Fibroblast of villous mesenchyme (primary cell): ENCODE measurements at places on chromosomes 2 and 18. TPM values are rescaled to one million over a fixed set of nuclear protein-coding genes. Genes with fewer than 3 reads are reported as not detected.

DNA sequence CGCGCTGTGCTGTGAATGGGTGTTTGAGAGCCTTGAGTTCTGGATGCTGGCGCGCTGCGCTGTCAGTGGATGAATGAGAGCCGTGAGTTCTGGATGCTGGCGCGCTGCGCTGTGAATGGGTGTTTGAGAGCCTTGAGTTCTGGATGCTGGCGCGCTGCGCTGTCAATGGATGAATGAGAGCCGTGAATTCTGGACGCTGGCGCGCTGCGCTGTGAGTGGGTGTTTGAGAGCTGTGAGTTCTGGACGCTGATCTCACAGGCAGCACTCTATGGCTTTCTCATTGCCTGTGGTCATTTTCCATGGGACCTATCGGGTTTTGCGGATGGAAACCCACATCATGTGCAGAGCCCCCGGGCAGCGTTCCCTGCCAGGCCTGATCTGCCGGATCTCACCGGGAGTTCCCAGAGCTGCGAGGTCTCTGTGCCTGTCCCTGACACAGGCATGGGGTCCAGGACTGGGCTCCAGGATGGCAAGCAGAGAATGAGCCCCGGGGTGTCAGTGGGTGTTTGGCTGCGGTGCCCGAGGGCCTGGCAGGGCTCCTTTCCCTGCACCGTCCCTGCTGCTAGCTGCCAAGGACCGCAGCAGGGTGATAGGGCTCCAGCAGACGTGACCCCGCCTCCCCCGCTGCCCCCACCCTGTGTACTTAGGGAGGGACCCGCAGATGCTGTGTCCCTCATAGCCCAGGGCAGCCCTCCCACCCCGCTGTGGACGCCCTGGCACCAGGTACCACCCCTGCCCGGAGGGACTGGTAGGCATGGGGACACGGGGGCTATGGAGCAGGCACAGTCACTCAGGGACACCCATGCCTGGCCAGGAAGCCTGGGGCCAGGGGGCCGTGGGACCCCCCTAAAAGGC is 9.7 kb downstream of the PDCD1 start:
- no peak for DNase-seq

GALM gene
- 17.4 and 19.9 TPM in 2 replicates for total RNA-seq

DNA sequence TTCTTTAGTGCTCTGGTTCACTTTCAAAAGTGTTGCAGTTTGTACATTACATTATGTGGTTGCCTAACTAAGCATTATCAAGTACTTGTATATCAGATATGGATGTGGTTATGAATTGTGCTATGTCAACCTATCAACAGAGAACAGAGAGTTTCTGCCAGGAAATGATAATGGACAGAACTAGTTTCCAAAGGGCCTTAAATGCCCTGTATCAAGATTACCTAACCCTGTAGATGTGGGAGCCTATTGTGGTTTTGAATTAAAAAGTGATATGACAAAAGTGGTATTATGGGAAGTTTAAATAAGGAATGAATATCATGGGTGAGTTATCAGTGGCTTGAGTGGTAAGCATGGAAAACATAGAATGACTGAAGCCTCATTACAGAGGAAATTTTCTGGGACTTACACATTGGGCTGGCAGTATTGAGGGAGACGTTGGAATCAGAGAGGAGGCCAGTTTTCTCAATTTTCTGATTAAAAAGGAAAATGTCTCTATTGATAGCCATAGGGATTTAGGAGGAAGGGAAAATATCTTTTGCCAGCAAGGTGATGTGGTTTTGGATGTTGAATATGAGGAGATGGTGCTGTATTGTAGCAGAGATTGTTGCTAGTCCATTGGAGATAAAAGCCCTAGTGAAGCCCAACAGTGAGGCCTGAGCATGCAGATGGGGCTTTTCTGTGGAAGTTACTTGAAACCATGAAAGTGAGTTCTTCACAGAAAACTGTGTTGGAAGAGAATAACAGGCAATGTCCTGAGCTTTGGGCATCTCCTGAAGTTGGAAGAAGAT is 140.7 kb downstream of the TTC27 start:
- peak; percentile 61 for DNase-seq

DNA sequence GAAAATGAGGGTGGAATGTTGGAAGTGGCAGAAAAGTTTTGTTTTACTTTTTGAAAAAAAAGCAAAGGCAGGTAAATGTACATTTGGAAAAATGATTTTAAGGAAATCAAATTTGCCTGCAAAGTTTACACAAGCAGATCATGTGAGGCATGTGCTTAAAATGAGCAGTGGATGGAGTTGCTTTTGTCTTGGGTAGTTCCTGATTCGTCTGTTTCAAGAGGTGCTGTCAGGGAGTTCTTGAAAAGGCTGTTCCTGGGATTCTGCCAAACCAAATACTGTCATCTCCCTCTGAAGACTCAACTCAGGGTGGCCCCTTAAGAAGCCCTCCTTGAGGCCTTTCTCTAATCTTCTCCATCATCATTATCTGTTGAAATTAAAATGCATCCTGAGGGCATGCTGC is 59.0 kb downstream of the TACR1 start:
- no peak for DNase-seq

SCYGR1 gene
- not detected in 2 replicates for total RNA-seq

RGPD3 gene
- total RNA-seq: 0.32 and 0.43 TPM in 2 replicates

DNA sequence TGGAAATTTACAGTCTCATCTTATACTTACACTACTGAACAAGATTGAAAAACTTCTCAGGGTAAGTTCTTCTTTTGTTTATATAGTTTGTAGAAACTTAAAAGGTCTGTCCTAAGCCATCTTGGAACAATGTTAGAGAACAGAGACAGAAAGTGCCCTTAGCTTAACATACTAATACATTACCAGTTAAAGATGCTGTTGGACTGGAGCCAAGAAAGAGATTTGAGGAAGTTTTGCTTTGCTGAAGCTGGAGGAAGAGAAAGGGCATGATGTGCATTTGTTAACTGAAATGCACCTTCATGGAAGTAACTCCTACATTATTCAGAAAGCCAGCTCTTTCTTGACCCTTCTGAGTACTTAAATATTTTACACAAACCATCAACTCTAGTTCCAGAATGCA is 66.5 kb upstream of the TNFRSF11A start:
- DNase-seq: no peak

- peak; percentile 34 for DNase-seq
Observed at GRCh38 chr2:163878718-163879117, 142.9 kb upstream of the FIGN start.

DNA sequence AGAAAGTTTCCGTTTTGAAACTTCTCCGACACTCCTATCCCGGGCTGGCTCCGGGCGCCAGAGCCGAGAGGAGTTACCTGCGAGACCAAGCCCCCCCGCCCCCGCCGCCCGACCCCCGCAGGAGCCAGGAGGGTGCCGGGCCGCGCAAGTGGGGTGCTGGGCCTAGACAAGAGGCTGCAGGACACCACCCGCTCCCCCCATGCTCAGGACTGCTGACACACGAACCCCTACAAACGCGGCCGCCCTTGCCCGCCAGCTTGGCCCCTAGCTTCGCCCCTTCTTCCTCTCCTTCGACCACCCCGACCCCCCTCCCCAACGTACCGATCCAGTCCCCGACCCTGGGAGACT is 497 bp downstream of the PLA2R1 start:
- DNase-seq: no peak

- DNase-seq: no peak
Observed at GRCh38 chr2:31382452-31383120, 32.0 kb downstream of the XDH start.

DNA sequence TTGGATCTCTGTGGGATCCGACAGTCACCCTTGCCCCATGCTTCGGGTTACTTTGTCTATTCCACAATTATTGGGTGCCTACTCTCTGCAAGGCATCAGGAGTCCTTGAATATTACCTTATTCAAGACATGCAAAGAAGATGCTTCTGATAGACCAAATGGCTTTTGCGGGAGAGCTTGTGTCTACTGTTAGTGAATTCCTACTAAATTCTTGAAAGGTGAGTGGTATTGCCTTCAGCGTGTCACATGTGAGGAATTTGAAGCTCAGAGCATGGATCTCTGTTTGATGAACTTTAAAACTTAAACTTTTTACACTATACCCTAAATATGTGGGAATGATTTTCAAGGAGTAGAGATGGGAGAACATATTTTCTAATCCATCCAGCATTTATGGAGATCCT is 184.4 kb downstream of the LTBP1 start:
- DNase-seq: no peak

- DNase-seq: no peak
Observed at GRCh38 chr18:8288472-8289195, 320.6 kb upstream of the RAB12 start.

GRCh38 chr2:19532547-19533196 is 174.2 kb upstream of the OSR1 start:
- no peak for DNase-seq

GRB14 gene
- not detected in 2 replicates for total RNA-seq

DNA sequence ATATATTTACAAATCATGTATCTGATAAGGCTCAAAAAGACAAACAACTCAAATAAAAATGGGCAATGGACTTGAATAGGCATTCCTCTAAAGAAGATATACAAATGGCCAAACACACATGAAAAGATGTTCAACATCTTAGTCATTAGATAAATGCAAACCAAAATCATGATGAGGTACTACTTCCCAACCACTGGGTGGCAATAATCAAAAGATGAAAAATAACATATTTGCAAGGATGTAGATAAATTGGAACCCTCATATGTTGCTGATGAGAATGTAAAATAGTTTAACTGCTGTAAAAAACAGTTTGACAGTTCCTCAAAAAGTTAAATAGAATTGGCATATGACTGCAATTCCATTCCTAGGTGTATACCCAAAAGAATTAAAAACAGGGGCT is 132.3 kb downstream of the TTC32 start:
- DNase-seq: peak; percentile 12

GRCh38 chr2:31223749-31224148 is 6.4 kb upstream of the CAPN14 start:
- DNase-seq: no peak

DNA sequence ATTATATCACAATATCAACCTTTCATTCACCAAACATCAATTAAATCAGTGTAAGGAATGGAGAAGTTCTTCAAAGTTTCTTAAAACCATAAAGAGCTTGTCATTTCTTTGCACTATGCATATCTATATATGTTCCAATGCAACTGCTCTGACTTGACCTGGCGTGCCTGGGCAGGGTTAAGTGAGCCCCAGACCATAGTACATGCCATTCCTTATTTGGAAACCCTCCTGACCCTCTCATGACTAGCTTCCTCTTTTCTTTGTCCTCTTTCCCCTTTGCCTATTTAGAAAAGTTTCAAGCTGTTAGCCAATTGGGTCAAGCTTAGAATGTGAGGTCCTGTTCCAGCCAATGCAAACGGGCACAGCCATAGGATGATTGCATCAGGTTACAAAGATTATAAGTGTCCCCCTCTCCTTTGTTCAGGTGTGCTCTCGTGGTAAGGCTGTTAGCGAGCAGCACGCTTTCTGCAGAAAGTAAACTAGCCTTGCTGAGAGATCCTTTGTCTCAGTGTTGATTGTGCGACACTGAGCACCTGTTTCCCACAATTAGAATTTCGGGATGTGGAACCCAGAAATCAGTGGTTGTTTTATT is 78.2 kb upstream of the UXS1 start:
- no peak for DNase-seq

DNA sequence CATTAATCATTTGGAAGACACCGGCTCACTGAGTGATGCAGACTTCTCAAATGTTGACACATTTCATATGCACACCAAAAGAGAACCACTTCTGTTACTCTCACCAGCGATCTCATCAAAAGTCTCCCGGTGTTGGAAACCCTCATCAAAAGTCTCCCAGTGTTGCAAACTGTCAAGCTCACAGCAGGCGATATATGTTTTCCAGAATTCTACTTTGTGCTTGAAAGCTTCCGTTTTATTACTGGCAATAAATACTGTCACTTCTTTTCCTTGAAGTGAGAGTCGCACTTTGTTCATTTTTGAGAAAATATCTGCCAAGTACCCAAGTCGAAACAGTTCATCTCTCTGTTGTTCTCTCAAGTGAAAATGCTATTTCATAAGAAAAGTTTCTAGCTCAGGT is 20.5 kb downstream of the MLPH start:
- peak; percentile 37 for DNase-seq

GRCh38 chr18:10804126-10804525 is 278.3 kb downstream of the NAPG start:
- DNase-seq: no peak

- DNase-seq: no peak
Observed at GRCh38 chr2:236888794-236889780, 196.6 kb upstream of the COPS8 start.
